ENCODE measurements at places on chromosomes 6 and 20. TPM values are rescaled to one million over a fixed set of nuclear protein-coding genes. Genes with fewer than 3 reads are reported as not detected.

The CENPW gene
- total RNA-seq, result 13.7 TPM

The PI3 gene
- not detected for total RNA-seq

The LMBRD1 gene
- total RNA-seq, result 47.6 TPM

The ISM1 gene
- not detected for total RNA-seq

The CD93 gene
- total RNA-seq, result 2.0 TPM

The TSBP1 gene
- total RNA-seq, result not detected

DNA sequence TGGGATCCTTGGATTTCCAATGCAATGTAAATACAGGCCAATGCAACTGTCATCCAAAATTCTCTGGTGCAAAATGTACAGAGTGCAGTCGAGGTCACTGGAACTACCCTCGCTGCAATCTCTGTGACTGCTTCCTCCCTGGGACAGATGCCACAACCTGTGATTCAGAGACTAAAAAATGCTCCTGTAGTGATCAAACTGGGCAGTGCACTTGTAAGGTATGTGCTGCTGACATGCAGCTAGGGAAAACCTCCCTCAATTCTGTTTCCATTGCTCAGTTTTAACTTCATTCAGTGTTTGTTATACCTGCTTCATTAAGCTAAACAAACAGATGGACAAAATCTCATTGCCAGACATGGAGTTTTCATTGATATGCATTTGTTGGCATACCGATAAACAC lies 397.1 kb downstream of the ARHGAP18 start:
- DNase-seq, result peak; percentile 67

- DNase-seq, result peak; percentile 54
Measured at GRCh38 chr6:148747145-148747470, 278 bp downstream of the UST start.

- peak; percentile 1 for DNase-seq
Measured at GRCh38 chr6:87971605-87972262, 75.9 kb upstream of the SPACA1 start.

DNA sequence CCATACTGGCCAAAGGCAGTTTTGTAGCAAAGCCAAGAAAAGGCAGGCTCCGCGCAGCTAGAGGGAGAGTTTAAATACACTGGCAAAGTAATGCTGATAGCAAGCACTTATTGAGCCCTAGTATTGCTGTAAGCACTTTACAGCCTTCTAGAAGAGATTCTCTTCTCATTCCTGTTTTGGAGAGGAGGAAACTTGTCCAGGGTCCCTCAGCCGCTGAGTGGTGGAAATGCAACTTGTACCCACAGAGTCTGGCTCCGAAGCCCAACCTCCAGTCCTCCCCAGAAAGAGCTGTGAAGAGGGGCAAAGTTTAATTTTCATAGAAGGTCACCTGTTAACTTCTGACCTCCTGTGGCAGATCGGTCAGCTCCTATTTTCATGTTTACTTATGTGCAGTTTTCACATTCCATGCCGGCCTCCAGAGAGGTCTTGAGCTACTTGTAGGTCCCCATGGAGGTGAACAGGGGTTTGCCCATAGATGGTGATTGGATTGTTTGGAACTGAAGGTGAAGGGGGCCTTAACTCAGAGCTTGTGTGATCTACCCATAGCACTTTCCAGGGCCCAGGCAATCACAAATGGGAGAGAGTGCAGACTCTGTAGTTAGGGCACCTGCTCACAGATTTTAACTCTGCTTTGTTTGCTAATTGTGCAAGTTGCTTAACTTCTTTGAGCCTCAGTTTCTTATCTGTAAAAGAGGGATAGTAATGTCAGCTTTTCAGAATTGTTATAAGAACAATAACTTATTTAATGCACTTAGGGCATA lies 70.7 kb downstream of the LYRM2 start:
- no peak for DNase-seq

GRCh38 chr20:59820204-59821041 lies 113.0 kb downstream of the SYCP2 start:
- DNase-seq, result no peak

DNA sequence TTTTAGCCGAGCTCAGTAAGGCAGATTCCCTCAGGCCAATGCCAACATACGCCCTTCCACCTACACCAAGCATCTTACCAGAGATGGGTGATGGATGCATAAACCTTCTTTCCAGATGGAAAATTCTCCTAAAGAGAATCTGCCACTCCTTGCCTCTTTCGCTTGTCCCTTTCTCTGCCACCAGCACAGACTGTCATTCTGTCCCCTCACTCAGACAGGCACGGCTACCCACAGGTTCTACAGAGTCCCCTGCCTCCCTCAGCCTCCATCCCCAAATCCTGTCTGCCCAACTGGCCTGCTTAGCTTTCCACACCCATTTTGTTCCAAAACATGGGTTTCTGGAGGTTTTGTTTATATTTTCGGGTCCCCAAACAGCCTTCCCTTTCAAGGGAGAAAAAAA lies 12.7 kb upstream of the FOXF2 start:
- no peak for DNase-seq

All from fibroblast of the aortic adventitia (primary cell).